Urinary bladder (tissue), 4 donors: ENCODE measurements at places on chromosomes 12 and 14. TPM values are rescaled to one million over a fixed set of nuclear protein-coding genes. Genes with fewer than 3 reads are reported as not detected.

The TMEM253 gene
- 0.37 TPM for total RNA-seq

The GPRC5D gene
- not detected for total RNA-seq

The HOXC9 gene
- 1.8 TPM for total RNA-seq

The SENP1 gene
- 38.2 TPM for total RNA-seq

The TAS2R10 gene
- 7.8 TPM for total RNA-seq

The KRT73 gene
- total RNA-seq = 0.11 TPM

The DDN gene
- 0.74 TPM for total RNA-seq

The DGLUCY gene
- 44.6 TPM for total RNA-seq

The LRTM2 gene
- total RNA-seq = not detected

The CPSF6 gene
- total RNA-seq = 120 TPM

The CREBL2 gene
- total RNA-seq = 39.0 TPM

The TAS2R46 gene
- total RNA-seq = 11.7 TPM

- DNase-seq = no peak
Measured at GRCh38 chr12:124532331-124532750, 35.1 kb downstream of the NCOR2 start.

GRCh38 chr12:130713581-130713991 lies 2.5 kb downstream of the RIMBP2 start:
- DNase-seq = no peak

GRCh38 chr14:73613419-73613963 lies 1.2 kb downstream of the ACOT6 start:
- no peak for DNase-seq

DNA sequence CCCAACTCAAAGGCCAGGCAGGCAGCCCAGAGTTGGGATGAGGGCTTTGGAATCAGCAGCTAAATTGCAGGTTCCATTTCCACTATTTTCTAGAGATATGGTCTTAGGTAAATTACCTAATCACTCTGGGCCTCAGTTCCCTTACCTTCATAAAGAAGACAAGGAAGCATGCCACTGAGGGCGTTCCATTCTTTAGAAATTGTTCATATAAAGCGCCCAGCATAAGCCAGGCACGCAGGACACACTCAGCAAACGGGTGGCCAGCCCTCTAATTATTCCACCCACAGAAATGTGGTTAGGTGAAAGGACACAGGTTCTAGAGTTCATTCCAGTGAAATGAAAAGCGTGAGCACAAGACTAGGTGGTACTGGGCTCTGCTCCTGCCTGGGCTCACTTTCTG lies 87.9 kb upstream of the BCL11B start:
- DNase-seq = no peak

DNA sequence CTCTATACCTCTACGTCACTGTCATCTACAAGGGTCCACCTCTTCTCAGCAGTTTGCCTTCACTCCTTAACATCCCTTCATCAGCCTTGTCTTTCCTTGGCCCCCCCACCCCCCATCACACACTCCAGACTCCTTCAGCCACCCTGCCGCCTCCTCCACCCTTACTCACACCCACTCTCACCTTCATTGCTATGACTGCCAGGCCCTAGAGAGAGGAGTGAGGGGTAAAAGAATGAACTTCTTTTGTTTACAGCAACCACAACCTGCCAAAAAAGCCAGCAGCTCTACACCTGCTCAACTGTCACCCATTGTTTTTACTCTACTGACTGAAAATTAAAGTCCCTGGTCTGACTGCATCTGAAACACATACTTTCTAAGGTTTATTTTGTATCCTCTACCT lies 112.8 kb downstream of the DUSP6 start:
- DNase-seq = no peak

DNA sequence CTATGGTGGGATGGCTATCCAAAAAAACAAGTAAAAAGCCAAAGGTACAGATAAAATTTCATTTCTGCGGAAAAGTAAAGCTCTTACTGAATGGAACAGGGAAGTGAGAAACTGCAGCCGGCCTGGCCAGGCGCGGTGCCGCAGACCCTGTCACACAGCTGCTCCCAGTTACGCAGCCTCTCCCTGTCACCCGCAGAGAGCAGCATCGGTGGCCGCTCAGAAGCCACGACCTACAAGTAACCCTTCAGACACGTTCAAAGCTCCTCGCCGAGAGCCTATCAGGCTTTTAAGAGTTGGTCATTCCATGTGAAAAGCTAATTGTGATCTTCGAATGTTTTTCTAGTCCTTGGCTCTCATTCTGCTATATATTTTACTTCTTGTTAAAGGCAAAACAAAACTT lies 11.0 kb upstream of the ANKLE2 start:
- no peak for DNase-seq

GRCh38 chr12:108033090-108033489 lies 96.0 kb upstream of the WSCD2 start:
- DNase-seq = no peak

DNA sequence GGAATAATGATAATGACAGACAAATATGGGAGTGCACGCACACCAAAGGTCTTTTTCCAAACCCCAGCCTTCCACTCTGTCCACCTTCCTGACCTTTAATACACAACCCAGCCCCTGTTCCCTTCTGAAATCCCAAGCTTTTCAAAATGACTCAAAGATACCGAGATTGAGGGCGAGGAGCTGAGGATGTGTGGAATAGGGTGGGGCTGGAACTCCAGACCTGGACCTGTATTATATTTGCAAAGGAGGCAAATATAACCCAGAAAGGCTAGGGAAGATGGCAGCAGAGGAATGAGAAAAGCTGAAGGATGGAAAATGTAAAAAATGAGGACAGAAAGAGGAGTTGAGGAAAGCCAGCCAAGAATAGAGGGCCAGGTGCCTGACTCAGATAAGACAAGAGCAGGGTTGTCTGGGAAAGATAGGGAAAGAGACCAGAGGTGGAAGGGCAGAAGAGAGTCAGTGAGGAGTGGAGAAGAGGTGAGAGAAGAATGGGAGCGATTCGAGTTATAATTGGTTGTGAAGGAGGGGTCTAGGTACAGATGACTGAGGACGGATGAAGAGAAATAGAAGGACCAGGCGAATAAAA lies 1.0 kb upstream of the PTMS start:
- DNase-seq = no peak

DNA sequence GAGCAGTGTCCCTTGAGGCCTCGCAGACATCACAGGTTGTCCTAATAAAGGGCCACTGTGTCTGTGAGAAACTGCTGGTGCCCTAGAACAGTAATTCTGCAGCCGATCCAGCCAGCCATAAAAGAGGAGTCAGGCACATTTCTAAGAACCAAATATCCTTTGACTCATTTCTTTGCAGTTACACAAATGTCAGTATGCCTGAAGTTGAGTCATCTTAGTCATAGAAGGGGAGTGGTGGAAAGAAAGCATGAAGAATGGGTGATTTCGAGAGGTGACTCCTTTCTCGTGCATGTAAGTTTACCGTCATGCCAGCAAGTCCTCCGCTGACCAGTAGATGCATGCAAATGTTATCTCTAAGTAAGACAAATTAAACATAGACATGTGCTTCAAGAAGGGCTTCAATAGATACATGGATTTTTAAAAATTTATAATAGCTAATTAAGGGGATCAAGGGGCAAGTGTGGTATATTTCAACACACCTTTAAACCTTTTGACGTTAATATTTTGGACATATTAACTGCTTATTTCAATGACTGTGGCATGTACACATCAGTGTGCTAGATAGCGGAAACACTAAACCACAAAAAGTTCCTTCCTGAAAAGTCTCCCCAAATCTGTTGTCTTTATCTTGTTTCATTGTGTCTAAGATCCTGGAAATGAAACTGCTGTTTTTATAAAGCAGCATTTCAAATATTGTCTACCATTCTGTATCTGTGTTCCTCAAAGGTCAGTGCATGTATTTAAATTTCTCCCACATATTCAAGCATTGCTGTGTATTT lies 497.4 kb downstream of the NPAS3 start:
- no peak for DNase-seq

- no peak for DNase-seq
Measured at GRCh38 chr14:67516676-67517075, 16.4 kb upstream of the PLEKHH1 start.

- DNase-seq = no peak
Measured at GRCh38 chr12:103865151-103865730, 24.2 kb upstream of the NT5DC3 start.

GRCh38 chr14:77086951-77087350 lies 11.1 kb upstream of the CIPC start:
- no peak for DNase-seq

DNA sequence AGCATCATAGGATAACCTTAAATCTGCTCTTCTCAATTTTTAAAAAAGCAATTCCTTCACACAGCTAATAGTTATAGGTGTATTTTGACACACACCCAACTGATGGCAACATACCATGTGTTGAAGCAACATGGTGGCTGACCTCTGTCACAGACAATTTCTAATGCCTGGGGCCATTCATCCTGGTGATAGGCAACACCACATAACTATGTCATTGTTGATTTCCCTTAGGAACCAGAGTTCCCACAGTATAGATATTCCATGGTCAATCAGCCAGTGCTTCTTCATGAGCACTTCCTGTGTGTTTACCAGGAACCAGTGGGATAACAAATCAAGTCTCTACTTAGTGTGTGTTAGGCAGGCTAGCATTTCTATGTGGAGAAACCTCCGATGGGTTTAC lies 88.3 kb downstream of the FIGNL2 start:
- no peak for DNase-seq

GRCh38 chr12:122421821-122422729 lies at the start of gene CLIP1:
Gene CLIP1 (minus strand): TSS chr12:122422669. CDS start chr12:122380452, 42,217 bp downstream.
- DNase-seq = no peak

GRCh38 chr14:69657950-69658355 lies 46.6 kb downstream of the SUSD6 start:
- peak; percentile 64 for DNase-seq

- no peak for DNase-seq
Measured at GRCh38 chr12:3977621-3978020, 104.4 kb upstream of the PARP11 start.

- DNase-seq = peak; percentile 96
Measured at GRCh38 chr12:123365025-123365917, 624 bp upstream of the SBNO1 start.

- no peak for DNase-seq
Measured at GRCh38 chr12:114866331-114866730, 182.4 kb upstream of the TBX3 start.

DNA sequence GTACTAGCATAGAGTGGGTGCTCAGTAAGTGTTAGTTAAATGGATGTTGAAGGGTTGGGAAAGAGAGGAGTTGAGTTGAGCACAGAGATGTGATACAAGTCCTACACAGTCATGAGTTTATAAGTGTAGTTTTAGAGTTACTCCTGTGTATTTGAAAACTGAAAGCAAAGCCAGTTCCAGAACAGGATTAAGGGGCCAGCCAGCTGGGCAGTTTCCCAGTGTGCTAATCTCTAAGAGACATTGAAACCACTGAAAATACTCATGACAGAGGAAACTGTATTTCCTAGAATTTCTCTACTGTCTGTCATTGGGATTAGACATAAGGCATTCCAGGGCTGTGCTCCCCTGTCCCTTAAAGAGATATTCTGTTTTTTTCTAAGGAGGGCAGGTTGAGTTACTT lies 101.0 kb downstream of the DERA start:
- no peak for DNase-seq

DNA sequence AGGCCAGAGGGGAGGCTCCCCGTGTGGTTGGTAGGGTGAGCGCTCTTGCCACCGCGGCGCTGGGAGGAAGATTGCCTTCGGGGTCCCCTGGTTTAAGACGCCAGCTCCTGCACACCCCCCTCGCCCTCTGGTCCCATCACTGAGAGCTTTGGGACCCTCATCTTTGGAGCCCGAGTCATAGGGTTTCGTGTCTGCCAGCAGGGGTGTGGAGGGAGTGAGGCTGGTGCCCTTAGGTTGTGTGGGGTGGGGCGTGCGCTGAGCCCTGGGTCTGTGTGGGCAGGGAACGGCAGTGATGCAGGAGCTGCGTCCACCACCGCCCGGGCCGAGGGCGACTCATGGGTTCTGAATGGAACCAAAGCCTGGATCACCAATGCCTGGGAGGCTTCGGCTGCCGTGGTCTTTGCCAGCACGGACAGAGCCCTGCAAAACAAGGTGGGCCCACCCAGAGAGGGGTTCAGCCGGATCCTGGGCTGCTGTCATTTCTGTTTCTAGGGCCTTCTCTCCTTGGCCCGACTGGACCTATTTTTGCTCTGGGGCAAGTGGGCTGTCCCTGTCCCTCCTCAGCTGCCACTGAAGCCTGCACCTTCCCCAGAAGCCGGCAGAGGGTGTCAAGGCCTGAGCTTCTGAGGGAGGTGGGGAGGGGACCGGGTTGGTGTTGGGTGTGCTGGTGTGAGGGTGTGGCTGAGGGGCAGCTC lies 12.1 kb downstream of the ACADS start:
- DNase-seq = no peak

- DNase-seq = no peak
Measured at GRCh38 chr14:33184587-33184986, 245.9 kb downstream of the NPAS3 start.

DNA sequence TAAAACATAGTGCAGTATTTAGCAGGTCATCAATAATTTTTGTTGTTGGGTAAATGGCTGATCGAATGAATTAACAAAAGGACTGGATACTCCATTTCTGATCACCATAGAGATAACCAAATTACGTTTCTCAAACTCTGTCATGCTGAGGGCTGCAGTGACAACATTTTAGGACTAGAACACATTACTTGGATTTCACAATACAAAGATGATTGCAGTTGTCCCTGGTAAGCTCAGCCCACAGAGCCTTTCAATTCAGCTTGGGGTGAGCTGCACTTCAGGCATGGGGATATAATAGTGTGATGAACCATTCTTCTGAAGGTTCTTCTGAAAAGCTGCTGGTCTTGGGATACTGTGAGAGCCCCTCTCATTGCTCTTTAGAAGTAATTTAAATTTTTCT lies 74.3 kb downstream of the FAR2 start:
- no peak for DNase-seq

DNA sequence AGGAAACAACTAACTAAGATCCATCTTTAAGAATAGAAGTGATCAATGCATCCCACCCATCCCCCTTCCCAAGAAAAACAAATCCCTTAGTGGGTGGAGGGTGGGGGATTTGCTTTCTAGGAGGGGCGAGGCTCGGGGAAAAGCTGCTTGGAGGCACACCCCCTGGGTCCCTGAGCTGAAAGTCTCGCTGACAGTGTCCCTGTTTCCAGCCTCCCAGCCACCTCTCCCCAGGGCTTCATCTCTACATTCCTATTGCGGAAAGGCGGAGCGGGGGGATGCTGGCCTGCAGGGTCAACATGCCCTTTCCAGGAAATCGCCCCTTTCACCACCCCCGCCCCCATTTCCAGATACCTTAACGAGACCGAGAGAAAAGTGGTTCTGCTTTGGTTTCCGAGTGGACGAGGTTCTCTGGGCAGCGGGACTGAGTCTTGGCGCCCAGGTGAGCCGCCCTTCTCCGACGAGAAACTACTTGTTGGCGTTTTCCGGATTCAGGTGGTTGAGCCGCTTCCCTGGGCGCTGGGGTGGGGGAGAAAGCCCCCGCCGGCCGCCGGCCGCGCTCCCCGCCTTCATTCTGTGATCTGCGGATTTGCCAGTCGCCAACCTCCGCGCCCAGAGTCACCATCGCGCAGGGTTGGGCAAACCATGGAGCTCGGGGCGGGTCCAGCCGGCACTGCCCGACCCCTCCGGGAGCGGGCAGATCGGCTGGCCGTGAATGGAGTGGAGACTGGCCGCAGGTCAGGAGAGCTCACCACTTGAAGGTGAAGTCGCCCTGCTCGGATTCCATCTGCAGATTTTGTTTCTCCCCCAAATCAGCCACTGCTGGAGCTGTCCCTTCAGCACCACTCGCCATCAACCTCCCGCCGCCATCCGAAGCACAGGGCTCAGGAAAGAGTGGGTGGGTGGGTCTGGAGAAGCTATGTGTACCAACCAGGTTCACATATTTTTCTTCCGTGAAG lies 505 bp downstream of the KCNC2 start:
- no peak for DNase-seq
